ENCODE measurements at places on chromosomes 2 and 18.

GRCh38 chr2:158726911-158727592, 68.1 kb upstream of the DAPL1 start:
- no peak for DNase-seq

DNA sequence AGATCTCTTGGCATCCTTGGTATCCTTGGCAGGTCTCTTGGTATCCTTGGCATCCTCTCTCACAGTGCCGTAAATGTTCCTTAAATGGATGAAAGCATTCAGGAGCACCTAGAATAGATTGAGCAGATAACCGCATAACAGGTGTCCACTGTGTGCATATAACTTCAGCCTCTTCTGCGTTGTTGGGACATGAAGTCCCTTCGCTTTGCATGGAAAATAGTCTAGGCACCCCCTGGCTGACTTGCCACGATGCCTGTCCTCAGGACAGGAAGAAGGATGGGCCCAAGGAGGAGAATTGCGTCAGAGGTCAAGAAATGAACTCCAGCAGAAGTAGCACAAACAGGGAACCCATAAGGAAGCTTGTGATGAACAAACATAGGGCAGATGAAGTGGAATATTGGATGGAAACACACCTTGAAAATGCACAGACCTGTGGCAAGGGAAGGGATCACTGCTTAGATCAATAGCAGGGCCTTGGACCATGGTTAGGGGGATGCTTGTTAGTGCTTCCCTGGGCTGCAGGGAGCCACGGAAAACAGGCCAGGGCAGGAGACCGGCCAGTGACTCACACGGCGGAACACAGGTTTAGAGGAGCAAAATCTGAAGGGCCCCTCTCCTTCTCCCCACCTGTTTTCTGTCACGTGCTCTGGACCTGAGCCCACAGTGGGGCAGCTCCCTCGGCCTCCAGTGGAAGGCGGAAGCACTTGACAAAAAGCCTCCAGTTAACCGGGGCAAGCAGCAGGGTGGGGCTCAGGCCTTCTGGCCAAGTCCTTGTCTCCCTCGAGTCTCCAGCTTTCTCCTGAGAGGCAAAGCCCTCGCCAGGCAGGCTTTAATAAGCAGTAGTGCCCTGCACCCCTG, 99.2 kb upstream of the ASAP2 start:
- no peak for DNase-seq

DNA sequence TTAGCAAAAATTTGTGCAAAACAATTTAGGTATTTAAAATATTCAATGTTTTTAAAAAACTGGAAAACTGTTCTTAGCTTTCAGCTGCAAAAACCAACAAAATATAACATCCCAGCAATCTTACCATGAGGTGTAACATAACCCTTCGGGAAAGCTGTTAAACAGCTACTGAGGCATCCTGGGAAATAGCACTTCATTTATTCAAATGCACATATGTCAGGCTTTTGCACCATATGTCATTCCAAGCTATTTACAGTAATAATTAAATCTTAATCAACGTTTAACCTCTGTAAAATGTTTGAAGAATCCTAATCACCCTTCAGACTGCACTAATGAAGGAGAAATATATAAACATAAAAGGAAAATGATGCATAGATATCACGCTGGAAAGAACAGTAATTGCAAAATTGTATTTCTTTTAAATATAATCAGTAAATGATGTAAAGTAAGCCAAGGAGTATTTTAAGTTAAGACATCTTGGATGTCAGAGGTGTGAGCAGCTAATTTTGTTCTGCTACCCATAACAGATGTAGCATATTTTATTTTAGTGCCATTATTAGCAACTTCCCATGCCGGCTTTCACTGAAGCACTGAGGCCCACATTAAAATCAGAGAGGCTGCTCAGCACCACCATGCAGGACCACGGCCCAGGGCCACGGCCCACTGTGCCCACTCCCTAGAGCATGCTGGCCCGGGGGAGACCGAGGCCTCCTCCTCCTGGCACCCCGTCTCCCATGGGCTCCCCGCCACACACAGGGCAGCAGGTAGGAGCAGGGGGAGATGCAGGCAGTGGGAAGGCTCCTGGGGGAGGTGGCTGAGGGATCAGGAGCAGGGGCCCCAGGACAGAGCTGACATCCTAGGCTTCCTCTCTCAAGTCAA, 30.9 kb downstream of the EMX1 start:
- no peak for DNase-seq

DNA sequence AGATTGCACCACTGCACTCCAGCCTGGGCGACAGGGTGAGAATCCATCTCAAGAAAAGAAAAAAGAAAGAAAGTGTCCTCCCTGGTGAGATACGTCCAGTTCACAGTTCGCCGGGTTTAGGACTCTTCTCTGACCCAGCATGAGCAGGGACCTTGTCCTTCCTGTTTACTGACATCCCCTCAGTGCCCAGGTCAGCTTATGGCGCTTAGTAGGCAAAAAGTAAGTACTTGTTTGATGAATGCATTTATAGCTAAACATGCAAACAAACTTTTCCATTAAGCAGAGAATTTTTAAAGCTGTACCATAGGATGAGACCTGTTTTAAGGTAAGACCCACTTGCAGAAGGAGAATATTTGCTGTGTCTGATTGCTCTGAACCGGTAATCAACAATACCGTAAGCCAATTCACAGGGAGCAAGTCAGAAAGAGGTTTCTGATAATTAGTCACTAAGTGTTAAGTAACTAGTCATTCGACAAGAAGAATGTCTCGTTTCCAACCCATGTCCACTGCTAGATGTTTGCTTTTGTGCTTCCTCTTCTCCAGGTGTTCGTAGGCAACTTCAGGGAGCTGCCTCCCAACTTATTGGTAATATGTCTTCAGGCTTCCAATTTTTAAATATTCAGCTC, 40.0 kb downstream of the MOGAT1 start:
- DNase-seq, result no peak

DNA sequence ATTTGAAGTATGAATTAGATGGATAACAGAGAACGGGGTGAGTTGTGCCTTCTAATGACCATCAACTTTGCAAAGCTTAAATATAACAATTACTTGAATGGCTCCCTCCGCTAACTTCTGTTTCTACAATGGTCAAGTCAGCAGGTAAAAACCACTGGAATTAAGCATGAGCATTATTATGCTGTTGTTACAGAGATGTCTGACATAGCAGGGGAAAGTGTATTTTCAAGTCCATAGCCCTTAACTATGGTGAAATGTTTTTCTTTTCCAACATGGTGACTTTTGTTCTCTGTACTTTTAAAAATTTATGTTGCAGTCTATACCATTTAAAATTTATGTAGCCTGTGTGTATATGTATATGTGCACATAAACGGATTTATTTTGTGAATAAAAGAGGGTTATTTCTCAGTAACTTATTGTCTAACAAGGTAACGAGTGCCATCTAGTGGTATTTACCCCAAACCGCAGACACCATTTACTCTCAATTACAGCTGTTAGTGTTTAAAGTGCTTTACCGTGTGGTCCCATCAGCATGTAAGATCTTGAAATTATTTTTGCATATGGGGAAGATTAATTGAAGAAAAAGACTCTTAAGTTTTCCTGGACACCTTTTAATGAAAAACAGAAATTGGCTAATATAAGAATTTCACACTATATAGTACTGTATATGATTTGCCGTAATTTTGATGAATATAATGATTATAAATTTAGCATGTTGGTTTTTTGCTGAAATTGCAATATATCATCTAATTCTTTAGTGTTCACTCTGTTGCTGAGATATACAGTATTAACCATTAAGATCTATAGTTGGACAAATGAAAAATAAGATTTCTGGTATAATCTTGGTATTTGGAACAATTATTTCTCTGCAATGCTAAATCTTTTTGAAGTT, 78.2 kb downstream of the UBE2E3 start:
- DNase-seq, result no peak

GRCh38 chr2:181658444-181658843, 1.5 kb upstream of the CERKL start:
- no peak for DNase-seq

- DNase-seq, result no peak
Observed at GRCh38 chr18:22639026-22639463, 221.3 kb upstream of the CTAGE1 start.

- DNase-seq, result no peak
Observed at GRCh38 chr2:79083597-79084251, 4.1 kb downstream of the REG1B start.

DNA sequence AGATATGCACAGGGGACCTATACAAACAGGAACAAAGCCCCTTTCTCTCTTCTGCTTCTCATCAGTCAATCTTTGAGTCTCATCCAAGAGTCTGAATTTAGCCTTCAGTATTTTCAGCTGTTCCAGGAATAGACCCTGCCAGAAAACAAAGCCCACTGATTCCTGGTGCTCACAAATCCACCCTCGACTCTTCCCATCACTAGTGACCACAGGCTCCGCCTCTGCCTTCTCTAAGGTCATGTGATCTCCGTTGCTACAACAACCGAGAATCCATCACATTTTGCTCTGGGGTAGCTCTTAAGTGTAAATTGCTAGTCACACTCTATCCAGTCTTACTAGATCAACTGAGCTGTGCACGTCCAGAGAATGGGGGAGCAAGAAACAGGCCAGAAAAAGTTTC, 46.4 kb upstream of the SPTBN1 start:
- DNase-seq, result no peak

- no peak for DNase-seq
Observed at GRCh38 chr2:133266041-133266925, 302.0 kb downstream of the NCKAP5 start.

DNA sequence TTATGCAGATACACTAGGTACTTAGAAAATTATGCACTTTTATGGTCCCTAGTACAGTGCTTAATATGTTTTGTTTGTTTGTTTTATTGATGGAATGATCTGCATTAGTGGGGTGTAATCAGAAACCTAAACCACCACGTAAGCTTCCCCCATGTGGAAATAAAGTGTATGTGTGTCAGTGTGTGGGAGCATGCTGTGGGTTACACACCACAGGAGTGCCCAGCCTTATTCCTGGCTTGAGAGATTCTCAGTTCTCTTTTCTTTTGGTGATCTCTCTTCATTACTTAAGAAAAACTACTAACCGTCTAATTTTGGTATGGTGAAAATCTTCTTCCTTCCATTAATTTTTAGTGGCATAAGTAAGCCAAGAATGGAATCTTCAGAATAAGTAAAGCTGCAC, 398.6 kb downstream of the DCDC2C start:
- DNase-seq, result no peak

DNA sequence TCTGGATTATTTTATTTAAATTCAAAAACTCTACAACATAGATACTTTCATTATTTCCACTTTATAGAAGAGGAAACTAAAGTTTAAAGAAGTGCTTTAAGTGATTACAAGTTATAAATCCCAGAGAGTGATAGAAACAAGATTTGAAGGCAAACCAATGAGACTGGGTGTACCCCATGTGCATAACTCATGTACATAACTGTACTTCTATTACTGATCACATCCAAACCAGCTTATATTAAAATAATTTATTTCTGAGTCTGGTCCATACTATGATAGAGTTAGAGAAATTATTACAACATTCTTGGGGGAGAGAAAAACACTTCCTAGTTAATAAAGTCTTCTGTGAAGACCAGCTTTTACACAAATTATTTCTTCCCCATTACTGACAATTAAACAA, 221.4 kb downstream of the EXOC6B start:
- DNase-seq, result no peak

DNA sequence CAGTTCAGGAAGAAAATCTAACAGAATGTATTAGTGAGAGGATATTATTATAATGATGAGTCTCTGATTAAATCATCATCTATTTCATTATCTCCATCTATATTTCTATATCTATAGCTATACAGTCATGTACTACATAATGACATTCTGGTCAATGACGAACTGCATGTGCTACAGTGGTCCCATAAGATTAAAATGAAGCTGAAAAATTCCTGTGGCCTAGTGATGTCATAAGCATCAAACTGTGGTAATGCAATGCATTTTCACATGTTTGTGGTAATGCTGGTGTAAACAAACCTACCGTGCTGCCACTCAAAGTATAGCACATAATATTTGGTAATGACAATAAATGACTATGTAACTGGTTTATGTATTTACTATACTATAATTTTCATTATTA, 1127.9 kb upstream of the CHAC2 start:
- no peak for DNase-seq

GRCh38 chr18:24227977-24228666, 89.3 kb downstream of the CABYR start:
- DNase-seq, result no peak

DNA sequence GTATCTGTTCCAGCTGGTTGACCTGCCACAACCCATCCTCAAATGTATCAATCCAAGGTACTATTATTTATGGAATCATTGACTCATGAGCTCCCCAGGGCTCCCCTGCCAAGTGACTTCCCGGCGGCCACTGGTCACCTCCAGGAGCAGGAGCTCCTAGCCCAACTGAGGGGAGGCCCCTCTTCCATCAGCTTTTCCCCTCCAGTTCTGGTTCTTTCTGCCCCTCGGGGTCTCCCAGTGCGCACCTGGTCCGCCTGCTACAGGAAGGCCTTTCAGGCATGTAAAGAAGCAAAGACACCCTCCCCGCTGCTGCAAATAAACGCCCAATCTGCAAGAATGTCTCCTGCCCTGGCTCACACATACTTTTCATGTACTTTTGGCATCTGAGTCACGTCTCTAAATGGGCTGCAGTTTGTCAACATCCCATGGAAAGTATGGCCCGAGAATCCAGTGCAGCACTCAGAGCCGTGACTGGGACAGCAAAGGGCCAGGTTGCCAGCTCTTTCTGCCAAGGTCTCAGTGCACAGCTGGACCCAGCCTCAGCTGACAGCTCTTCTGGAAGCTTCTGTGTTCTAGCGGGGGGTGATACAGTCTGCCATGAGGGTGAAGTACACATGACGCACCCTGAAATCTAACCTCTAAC, 41.4 kb downstream of the KLHL29 start:
- no peak for DNase-seq

DNA sequence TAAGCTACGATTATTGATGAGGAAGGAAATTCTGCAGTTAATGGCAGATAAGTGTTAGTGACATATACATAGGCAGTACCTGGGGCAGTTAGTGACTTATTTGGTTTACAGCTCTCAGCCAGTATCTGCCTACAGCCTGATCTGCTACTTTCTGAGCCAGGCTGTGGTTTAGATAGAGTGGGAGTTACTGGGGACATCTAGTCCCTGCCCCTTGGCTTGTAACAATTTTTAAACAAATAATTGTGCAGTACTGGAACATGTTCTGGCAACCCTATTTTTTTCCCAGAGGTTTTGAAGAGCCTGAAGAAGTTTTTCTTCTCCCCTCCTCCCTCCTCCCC, 2.3 kb downstream of the KIF5C start:
- no peak for DNase-seq

DNA sequence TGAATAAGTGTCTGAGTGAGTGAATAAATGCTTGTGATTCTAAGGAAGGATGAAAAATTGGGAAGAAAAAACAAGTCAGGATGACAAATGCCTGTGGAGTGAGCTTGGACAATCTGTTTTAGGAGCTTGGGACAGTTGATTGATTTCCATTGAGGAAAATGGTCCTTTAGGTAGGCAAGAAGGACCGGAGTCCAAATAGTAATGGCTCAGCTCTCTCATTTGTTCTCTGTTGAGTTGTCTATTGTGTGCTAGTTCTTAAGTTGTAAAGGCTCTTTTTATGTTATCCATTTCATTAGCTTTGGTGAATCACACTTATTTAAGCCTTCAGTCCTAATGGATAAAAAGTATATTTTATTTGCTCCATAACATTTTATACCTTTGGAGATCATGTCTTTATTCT, 31.9 kb downstream of the FAM171B start:
- DNase-seq, result no peak

- no peak for DNase-seq
Observed at GRCh38 chr2:85933753-85934594, 45.2 kb upstream of the ST3GAL5 start.

- DNase-seq, result no peak
Observed at GRCh38 chr2:84717302-84717701, 163.6 kb downstream of the TRABD2A start.

- no peak for DNase-seq
Observed at GRCh38 chr2:74869517-74869916, 35.6 kb downstream of the HK2 start.

GRCh38 chr2:105487142-105488069, 88.6 kb upstream of the FHL2 start:
- DNase-seq, result no peak
